Stimulated activated CD4-positive, alpha-beta T cell treated with anti-CD3 and anti-CD28 coated beads, TNF-alpha, amount 100 ng/mL, for 1 hour (primary cell): ENCODE measurements at places on chromosomes 3 and 15.

DNA sequence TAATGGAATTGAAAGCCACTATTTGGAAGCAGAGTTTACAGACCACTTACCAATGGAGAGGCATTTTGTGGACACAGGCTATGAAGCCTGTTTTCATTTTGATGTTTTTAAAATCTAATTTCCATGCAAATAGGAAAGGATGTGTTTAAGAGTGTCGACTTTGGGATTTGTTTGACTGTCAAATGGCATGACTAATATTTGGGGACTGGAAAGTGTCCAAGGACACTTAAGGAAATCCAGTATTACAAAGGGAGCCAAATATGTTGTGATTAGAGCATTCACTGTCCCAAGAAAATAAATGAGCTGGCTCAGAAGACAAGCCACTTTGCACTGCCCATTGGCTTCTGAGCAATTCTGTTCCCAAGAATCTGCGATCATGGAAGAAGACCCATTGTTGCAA is 34.0 kb upstream of the SLC6A11 start:
- DNase-seq = no peak

DNA sequence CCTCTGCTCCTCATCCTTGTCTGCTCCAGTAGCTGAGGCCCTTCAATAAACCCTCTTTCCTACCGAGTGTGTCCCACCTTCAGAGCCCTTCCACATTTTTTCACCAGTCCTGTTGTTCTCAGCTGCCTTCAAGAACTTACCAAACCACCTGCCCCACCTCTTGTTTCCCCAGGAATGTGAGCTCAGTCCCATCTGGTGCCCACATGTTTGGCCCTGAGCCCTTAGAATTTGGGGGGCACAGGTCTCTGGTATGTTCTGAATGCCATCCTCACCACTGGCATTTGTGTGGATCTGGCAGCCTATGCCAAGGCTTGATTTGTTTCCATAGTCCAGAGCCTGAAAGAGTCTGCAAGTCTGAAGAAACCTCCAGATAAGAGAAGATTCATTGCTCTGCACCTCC is 315.2 kb upstream of the PPP2R3A start:
- no peak for DNase-seq

DNA sequence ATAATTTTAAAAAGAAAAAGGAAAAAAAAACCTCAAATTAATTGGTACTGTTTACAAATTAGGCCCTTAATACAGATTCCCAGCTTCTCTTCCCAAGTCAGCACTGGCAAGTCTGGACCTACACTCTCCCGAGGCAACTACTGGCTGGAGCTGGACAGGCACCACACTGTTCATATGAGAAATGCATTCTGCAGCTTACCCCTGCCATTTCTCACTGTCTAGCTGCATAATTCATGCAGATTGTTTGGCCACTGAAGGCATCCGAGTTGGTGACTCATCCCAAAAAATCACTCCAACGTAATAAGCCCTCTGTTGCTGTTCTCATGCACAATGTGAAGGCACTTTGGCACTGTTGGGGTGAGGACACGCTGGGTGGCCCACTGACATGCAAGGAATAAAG is 45.3 kb downstream of the ROPN1B start:
- DNase-seq = no peak

- DNase-seq = no peak
Observed at GRCh38 chr3:8767667-8768363, 1.6 kb downstream of the OXTR start.

GRCh38 chr3:189122526-189123205 is 49.1 kb upstream of the TPRG1 start:
- no peak for DNase-seq

- no peak for DNase-seq
Observed at GRCh38 chr15:42612367-42612912, 37.0 kb downstream of the STARD9 start.

- no peak for DNase-seq
Observed at GRCh38 chr15:62482785-62483429, 317.8 kb upstream of the C2CD4B start.

DNA sequence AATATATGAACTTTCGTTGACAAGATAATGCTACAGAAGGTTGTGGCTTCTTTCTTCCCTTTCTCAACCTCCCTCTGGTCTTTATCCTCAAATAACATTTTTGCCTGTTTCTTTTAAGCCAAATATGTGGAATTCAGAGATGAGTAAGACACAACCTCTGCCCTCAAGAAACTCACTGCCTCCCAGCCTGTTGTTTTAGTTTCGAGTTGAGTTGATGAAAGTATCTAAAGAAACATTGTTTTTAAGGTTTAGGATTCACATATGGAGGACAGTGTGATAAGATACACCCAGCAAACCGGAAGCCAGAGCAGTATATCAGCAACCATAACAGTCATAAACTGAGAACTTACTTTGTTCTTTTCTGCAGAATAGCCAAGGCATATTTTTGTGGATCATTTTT is 218.6 kb downstream of the THSD4 start:
- no peak for DNase-seq

GRCh38 chr3:130640027-130640426 is 106.6 kb downstream of the PIK3R4 start:
- no peak for DNase-seq

GRCh38 chr3:177606891-177607290 is 409.6 kb upstream of the TBL1XR1 start:
- no peak for DNase-seq

- DNase-seq = no peak
Observed at GRCh38 chr15:92870010-92870591, 30.0 kb upstream of the CHD2 start.

DNA sequence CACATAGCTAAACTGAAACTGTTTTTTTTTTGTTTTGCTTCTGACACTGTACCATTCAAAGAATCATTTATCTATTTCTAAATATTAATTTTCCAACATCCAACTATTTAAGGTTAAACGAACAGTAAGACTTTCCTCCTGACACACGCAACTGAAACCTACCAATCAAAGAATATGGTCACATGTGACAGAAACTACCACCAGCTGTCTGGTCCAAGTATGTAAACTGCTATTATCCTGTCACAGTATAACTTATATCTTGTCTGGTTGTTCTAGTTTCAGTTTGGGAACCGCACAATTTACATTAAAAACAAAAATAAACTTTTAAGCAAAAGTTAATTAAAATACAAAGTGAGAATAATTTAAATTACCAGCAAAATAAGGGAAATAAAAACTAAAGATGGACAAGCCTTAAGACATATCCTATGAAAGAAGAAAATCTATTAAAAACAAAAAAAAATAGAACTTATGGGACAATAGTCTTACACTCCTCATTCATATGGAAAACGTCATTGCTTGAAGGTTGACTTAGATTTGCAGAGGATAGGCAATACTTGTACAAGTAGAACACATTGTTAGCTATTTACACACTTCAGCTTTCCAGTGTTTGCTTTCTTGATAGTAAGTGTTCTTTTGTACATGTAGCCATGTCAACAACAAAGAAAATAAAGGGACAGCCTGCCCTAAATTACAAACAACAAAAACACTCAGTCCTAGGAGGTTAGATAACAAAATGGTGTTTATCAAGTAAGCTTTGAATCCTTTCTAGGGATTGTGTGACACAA is 26.8 kb upstream of the CHRM5 start:
- no peak for DNase-seq

DNA sequence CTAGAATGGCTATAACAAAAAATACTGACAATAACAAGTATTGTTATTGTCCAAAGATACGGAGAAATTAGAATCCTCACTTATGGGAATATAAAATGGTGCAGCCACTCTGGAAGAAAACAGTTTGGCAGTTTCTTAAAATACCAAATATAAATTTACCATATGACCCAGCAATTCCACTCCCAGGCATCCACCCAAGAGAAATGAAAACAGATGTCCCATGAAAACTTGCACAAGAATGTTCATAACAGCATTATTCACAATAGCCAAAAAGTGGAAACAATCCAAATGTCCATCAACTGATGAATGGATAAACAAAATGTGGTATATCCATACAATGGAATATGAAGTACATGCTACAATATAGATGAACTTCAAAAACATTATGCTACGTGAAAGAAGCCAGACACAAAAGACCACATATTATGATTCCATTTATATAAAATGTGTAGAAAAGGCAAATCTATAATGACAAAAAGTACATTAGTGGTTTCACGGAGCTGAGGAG is 9.4 kb downstream of the AAGAB start:
- no peak for DNase-seq

GRCh38 chr3:11718637-11719405 is 75.1 kb upstream of the VGLL4 start:
- DNase-seq = no peak

DNA sequence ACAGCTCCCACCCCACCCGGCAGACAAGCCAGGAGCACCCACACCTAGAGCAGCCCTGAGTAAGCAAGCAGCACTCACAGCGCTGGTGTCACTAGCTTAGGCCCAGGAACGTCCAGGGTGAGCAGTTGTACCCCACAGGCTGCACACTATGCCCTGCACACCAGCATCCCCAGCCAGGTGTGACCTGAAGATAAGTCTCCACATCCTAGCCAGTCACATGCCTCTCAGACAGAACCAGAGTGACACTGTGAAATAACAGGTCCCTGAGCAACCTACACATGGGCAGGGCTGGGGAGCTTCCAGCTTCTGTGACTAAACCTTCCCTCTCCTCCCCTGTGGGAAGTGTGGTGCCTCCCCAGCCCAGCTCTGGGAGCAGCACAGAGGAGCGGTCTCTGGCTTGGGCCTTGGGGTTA is 253.6 kb downstream of the UACA start:
- no peak for DNase-seq

GRCh38 chr15:38145651-38146111 is 107.0 kb upstream of the SPRED1 start:
- no peak for DNase-seq

DNA sequence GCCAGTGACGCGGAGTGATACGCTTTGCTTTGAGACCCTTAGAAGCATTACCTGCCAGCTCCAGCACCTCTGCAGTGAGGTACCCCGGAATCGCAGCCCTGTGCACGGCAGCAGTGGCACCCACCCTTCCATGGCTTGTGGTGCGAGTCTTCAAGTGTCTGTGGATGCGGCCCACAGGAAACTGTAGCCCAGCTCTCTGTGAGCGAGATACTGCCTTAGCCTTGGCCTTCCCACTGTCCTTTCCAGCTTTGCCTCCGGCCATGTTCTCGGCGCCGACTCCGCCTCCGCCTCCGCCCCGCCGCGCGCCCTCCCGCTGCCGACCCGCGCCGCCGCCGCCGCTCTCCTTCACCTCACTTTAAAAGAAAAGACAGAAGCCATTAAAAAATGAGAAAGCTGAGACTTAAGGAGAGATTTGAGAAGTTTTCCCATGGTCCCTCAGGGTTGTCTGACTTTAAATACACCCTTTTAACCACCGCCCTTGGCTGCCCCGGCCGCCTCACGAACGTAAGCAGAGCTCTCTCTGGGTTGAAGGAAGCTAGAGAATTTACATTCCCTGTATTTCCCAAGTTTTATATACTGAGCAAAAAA is 78.5 kb upstream of the FAM174B start:
- no peak for DNase-seq

- no peak for DNase-seq
Observed at GRCh38 chr3:132033471-132033870, 1.3 kb downstream of the CPNE4 start.
